COR-L47 (cell line): ENCODE measurements at places on chromosomes 12 and 14.

DNA sequence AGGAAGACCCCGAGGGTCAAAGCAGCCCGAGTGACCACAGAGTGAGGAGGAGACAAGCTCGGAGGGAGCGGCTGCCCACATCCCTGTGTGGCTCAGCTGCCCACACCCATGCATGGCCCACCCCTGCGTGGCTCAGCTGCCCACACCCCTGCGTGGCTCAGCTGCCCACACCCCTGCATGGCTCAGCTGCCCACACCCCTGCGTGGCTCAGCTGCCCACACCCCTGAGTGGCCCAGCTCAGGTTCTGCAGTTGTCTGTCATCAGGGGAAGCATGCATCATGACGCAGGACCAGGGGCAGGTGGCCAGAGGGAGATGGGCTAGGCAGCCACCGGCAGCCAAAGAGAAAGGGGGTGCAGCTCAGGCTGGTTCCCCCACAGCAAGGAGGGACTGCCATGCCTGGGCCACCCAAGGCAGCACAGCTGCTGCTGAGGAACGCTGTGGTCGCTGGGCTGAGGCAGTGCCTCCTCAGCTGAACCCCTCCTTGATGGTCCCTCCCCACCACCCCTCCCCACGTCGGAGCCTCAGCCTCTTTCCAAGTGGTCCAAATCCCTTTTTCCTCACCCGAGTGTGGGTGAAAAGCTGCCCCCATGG is 33.3 kb upstream of the NUDT14 start:
- no peak for DNase-seq

DNA sequence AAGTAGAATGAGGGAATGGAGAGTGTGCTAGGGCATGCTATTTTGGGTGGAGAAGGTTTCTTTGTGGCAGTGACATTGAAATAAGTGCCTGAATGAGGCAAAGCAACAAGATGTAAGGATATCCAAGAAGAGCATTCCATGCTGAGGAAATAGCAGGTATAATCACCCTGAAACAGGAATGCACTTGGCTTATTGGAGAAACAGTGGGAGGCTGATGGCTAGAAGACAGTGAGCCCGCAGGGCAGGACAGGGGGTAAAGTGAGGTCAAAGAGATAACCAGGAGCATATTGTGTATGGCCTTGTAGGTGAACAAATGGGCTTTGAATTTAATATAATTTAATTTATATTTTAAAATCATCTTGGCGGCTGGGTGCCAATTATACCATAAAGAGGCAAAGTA is 877.0 kb downstream of the DIO2 start:
- no peak for DNase-seq

- DNase-seq, result no peak
Measured at GRCh38 chr14:57293866-57294837, 25.4 kb downstream of the AP5M1 start.

DNA sequence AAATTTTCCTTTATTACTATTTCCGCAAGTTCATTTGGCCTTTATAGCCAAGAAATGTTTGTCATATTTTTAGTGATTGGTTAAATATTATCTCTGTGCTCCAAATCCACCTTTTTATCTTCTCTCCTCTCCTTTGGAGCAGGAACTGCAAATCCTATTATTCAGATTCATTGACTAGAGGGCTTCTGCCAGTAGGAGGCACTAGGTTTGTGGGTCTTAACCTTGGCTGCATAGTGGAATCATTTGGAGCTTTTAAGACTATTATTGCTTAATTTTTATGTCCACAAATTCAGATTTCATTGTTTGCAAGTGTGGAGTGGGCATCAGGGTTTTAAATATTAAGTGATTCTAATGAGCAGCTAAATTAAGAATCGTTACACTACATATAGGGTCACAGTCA is 75.3 kb upstream of the SYT10 start:
- DNase-seq, result no peak

DNA sequence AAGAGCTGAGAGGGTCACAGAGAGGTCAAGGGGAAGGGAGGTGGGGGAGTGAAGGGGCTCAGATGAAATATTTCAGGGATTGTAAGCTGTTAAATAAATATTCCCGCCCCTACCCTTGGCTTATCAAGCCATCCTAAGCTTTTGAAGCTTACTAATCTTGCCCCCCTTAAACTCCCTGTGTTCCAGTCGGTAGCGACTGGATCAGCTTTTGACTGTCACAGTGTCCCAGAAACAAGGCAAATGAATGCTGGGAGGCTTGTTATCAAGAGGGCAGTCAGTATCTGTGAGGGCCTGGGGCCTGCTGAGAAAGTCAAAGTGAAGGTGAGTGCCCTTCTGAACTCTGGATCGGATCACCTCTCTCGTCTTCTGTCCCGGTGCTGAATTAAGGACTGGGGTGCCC is 128.1 kb downstream of the DACT1 start:
- DNase-seq, result no peak

DNA sequence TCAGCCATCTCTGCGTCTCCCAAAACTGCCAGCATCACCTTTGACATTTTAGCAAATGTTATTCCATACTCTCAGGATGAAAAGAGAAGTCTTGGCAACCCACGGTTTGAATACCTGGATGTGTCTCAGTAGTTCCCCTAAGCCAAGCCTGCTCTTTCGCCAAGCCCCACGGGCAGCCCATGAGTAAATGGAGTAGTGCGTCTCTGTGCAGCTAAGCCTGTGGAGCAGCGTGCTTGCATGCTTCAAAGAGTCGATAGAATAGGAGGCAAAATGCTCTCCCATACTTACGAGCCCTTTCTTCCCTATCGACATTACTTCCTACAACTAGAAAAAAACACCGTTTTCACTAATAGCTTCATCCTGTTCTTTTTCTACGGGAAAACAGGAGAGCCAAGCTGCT is 634.5 kb upstream of the TMEM132C start:
- no peak for DNase-seq

- DNase-seq, result peak; percentile 67
Measured at GRCh38 chr12:16756833-16757555, 151.0 kb upstream of the LMO3 start.

GRCh38 chr14:78129375-78129774 is 40.8 kb upstream of the NRXN3 start:
- no peak for DNase-seq

- DNase-seq, result no peak
Measured at GRCh38 chr14:73272393-73272792, 35.1 kb downstream of the PAPLN start.

DNA sequence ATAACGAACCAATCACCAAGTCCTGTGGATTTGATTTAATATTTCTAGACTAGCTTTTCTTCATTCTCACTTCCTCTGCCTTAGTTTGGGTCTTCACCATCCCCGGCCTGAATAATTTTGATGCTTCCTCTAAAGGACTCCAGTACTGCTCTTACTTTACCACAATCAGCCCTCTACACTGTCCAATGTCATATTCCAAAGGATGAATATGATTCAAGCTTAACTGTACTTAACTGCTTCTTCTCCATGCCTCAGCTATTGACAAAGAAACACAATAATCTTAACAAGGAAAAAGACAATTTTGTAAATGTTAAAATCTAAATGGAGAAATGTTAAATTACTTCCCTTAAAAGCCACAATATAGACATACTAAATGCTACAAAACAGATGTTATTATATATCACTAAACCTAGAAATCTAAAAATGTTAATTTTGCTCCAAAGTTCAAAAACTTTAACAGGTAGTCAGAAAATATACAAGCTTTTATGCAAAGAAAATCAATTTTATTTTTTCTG is 70.2 kb downstream of the STXBP6 start:
- no peak for DNase-seq

DNA sequence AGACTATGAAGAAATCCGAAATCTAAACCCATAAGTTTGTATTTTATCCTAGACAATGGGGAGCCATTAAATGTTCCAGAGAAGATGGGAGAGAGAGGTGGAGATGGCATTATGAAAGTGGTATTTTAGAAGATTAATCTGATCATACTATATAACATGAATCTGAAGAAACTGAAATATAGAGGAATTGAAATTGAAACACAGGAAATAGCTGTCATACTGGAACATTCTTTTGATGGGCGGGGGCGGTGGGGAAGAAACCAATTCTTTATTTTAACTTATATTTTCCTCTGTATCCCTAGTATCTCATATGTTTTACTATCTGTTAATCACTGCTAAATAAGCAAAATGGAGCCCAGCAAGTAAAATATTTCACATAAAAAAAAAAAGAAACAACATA is 27.0 kb upstream of the FOXN3 start:
- DNase-seq, result no peak

GRCh38 chr12:62190689-62191490 is 69.3 kb upstream of the USP15 start:
- DNase-seq, result no peak

DNA sequence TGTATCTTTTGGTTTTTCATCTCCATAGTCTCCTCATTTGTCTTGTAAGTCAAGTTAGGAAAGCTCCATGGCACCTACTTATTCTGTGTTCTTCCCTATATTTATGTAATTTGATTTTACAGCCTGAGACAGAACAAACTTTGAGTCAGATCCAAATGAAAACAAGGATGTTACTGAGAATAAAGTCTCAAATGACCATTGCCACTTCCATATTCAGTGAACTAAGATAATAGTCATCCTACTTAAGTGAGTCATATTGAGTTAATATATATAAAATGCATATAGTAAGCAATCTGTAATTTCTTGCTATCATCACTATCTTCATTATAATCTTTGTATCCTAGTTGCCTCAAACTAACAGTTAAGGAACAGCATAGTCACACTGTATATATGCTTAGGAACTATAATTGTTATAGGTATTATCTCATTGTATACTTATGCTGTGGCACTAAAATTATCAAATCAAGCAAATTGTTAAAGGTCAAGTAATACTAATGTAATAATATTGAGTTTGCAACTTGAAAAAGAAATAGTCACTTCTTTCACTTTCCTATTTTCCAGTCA is 30.8 kb downstream of the TMTC3 start:
- no peak for DNase-seq

DNA sequence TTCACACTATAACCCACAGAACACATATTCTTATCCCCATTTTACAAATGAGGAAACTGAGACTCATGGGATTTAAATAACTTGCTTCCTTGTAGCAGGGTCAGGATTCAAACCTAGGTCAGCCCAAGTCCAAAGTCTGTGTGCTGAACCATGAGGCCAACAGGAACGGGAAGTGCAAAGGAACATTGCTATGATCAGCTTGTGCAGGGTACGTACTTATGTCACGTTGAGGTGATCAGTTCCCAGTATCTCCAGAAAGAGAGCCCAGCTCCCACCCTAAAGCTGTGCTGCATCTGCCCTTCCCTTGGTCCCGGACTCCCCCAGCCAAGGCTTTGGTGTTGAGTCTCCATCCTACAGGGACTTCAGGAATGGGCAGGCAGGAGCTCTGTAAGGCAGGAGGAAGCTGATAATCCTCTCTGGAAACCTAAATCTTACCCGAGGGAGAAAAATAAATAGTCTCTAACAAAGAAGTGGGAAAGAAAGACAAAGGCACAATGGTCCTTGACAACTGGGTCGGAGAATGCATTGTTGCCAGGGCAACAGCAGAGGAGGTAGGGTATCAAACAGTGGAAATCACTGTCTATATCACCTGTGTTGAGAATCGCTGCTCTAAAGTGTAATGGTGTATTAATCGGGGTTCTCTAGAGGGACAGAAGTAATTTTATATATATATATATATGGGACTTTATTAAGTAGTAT is 82.5 kb upstream of the FICD start:
- no peak for DNase-seq

DNA sequence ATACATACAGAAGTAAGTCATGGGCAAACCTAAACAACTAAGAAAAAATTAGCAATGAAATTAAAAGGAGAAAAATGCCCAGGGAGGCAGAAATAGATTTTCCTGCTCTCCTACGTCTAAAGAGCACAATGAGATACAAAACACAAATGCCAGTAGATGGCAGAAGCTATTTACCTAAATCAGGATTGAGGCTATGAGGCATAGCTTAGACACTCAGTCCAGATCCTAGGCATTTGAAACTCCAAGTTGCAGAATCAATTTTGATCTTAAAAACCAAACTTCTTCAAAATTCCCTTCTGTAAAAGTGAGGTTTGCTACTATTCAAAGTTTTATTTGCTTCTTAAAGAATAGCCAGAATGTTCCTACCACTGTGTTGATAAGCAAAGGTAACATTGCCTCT is 368.6 kb downstream of the DAD1 start:
- DNase-seq, result no peak

DNA sequence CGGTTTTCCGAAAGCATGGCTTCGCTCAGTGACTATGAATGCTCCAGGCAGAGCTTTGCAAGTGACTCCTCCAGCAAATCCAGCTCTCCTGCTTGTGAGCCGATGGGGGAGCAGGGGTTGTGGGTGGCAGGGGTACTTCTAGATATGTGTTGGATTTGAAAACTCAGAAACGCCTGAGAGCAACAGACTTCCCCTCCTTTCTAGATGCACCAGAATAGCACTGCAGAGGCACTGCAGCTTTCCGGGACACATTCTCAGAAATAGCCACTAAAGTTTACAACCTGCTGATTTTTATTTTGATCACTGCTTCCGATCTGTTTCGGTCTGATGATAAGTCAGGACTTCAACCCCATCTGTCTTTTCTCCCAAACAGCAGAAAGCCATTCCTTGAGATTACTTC is 8.6 kb downstream of the TCP11L2 start:
- no peak for DNase-seq
